T-helper 2 cell treated with Interferon-gamma antibody and Interleukin-4, amounts not matched to agents 100 ng/mL and 5 ng/mL, for 36 hours (primary cell): ENCODE measurements at places on chromosomes 7 and 10. TPM values are rescaled to one million over a fixed set of nuclear protein-coding genes. Genes with fewer than 3 reads are reported as not detected.

SPAM1 gene
- not detected in 2 replicates for total RNA-seq

PUS7 gene
- total RNA-seq, result 17.4 and 18.0 TPM in 2 replicates

PARG gene
- 28.6 and 30.1 TPM in 2 replicates for total RNA-seq

PVRIG gene
- total RNA-seq, result 46.2 and 49.9 TPM in 2 replicates

LEP gene
- not detected in 2 replicates for total RNA-seq

PAX2 gene
- total RNA-seq, result not detected in 2 replicates

IKZF1 gene
- total RNA-seq, result 473 and 486 TPM in 2 replicates

GCK gene
- 0.18 and 0.25 TPM in 2 replicates for total RNA-seq

PDZD7 gene
- 0.64 and 0.77 TPM in 2 replicates for total RNA-seq

YKT6 gene
- 70.7 and 70.9 TPM in 2 replicates for total RNA-seq

KIF11 gene
- 76.2 and 76.5 TPM in 2 replicates for total RNA-seq

TLL2 gene
- 0.05 and 0.07 TPM in 2 replicates for total RNA-seq

MSMB gene
- total RNA-seq, result not detected in 2 replicates

MYL10 gene
- not detected in 2 replicates for total RNA-seq

SPOCK2 gene
- 213 and 217 TPM in 2 replicates for total RNA-seq

SEMA4G gene
- total RNA-seq, result 0.45 and 1.0 TPM in 2 replicates

ANKRD16 gene
- 6.2 and 6.6 TPM in 2 replicates for total RNA-seq

GPRIN2 gene
- total RNA-seq, result not detected in 2 replicates

INA gene
- total RNA-seq, result 0.25 and 0.27 TPM in 2 replicates

ZNF239 gene
- 1.9 and 2.9 TPM in 2 replicates for total RNA-seq

PNLIP gene
- total RNA-seq, result not detected in 2 replicates

SPDYE2B gene
- not detected in 2 replicates for total RNA-seq
